ENCODE measurements at places on chromosomes 16 and 17.

- no peak for DNase-seq
Observed at GRCh38 chr16:50195276-50195675, 42.2 kb downstream of the TENT4B start.

DNA sequence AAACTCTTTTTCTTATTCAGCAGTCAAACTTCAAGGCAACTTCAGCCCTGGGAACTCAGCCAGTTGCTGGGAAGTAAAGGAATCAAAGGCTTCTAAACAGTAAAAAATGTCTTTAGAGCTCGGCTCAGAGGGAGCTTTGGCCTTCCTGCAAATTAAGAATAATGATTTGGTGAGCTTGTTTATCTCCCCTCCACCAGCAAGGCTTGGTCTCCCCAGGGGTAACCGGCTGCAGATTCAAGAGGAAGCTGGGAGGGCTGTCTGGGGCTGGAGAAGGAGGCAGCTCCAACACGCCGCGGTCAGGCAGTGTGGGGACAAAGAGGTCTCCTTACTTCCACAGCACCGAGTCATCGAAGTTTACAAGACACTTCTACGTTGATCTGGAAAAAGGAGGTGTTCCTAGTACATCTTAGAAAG, 17.7 kb upstream of the DOC2B start:
- peak; percentile 72 for DNase-seq

DNA sequence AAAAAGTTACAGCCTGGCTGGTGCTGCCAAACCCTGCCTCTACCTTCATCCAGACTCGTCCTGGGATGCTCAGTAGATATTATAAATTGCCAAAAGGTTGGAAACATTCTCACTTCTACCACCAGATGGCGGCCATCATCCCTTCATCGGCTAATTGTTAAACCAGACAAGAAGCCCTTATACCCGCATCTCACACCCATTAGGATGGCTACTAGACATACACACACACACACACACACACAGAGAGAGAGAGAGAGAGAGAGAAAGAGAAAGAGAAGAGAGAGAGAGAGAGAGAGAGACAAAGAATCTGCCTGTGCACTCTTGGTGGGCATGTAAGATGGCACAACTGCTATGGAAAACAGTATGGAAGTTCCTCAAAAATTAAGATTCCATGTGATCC, 15.0 kb upstream of the SCIMP start:
- DNase-seq = peak; percentile 82

GRCh38 chr17:29642171-29642611, 19.5 kb upstream of the CORO6 start:
- no peak for DNase-seq

- DNase-seq = no peak
Observed at GRCh38 chr16:75475420-75475847, 10.9 kb upstream of the TMEM170A start.
